ENCODE measurements at places on chromosomes 5 and 9. TPM values are rescaled to one million over a fixed set of nuclear protein-coding genes. Genes with fewer than 3 reads are reported as not detected.
A peak's percentile ranks its signal among the peaks of the same experiment; 100 is the strongest.

The SPATA9 gene
- total RNA-seq, result 0.29 TPM

The ARHGEF39 gene
- total RNA-seq, result 14.2 TPM

DNA sequence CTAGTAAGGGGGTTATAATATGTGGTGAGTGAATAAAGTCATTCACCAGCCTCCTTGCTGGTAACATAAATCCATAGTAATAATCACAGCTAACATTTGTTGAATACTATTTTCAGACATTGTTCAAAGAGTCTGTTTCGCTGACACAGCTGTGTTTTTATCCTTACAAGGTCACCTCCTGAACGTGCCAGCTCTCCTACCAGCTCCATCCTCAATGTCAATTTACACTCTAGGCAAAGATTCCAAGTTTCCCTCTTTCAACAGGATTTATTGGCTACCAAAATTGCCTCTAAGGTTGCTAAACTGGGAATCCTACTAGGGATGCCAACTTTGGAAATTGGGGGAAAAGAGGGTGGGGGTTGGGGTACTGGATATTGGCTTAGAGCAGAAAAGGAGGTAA, 30.7 kb upstream of the SMC5 start:
- no peak for DNase-seq

GRCh38 chr5:127040796-127041520, 10.6 kb upstream of the MARCHF3 start:
- no peak for DNase-seq

DNA sequence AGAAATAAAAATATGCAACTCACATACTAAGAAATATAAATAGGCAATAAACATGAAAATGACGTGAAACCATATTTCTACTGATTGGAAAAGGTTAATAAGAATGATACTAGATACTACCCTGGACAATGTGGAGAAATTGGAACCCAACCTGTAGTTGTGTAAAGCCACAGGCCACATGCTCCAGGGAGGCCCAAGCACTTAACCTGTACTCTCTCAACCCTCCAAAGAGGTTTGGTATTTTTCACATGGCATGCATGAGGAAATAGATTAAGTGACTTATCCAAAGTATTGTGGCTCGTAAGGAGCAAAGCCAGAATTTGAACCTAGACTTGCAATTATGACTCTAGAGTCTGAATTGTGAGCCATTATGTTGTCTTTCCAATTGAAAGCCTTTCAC, 13.4 kb downstream of the LIFR start:
- no peak for DNase-seq

DNA sequence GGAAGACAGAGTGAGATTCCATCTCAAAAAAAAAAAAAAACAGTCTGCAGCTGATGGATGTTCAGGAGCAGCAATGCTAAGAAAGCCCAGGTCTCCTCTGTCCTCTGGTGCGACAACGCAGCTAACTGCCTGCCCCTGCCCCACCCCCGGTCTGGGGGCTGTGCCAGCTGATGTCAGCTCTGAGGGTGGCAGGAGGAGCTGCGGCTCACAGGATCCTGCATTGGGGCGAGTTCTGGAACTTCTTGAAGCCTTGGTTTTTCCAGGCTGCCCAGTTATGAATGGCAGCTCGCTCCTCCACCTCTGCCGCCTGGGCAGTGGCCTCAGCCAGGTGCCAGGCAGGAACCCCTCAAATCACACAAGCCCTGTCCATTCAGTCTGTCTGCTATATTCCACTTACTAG, 113.5 kb downstream of the ROR2 start:
- DNase-seq, result no peak

GRCh38 chr5:137923856-137924255, 34.6 kb downstream of the PKD2L2 start:
- no peak for DNase-seq

GRCh38 chr9:129726322-129727160, 26.3 kb downstream of the PTGES start:
- DNase-seq, result peak; percentile 80

DNA sequence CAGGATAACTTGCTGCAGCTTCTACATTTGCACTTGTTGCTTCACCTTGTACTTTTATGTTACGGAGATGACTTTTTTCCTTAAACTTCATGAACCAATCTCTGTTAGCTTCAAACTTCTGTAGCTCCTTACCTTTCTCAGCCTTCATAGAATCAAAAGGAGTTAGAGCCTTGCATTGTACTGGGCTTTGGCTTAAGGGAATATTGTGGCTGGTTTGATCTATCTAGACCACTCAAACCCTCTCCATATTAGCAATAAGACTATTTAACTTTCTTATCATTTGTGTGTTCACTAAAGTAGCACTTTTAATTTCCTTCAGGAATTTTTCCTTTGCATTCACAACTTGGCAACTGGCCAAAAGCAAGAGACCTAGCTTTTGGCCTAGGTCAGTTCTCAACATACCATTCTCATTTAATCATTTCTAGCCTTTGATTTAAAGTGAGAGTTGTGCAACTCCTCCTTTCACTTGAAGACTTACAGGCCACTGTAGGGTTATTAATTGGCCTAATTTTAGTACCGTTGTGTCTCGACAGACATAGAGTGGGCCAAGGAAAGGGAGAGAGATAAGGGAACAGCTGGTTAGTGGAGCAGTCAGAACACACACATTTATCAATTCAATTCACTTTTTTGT, 63.7 kb downstream of the SHOC1 start:
- no peak for DNase-seq

DNA sequence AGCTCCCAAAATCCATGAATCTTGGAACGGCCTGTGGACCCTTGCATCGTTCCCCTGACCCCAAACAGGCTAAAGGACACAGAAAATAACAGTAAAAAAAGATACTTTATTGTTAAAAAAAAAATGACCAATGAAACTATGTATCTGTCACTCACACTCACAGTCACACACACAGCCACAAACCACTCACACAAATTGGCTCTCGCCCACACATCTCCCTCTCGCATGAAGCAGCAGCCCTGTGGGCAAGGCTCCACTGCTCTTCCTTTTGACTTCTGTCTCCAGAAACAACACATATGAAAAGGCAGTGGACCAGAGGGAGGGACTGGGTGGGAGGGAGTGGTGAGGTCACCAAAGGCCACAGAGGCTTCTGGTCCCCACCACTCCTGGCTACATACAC, 56.6 kb downstream of the SLC36A1 start:
- DNase-seq, result no peak

All from type B pancreatic cell (in vitro differentiated cells).